Fibroblast of lung (primary cell): ENCODE measurements at places on chromosomes 7 and 10.
A peak's percentile ranks its signal among the peaks of the same experiment; 100 is the strongest.

- no peak for DNase-seq
These were observed 7.5 kb downstream of the FBH1 start for GRCh38 chr10:5897504-5897903.

GRCh38 chr7:129781928-129782817 is 170.6 kb downstream of the UBE2H start:
- no peak for DNase-seq

DNA sequence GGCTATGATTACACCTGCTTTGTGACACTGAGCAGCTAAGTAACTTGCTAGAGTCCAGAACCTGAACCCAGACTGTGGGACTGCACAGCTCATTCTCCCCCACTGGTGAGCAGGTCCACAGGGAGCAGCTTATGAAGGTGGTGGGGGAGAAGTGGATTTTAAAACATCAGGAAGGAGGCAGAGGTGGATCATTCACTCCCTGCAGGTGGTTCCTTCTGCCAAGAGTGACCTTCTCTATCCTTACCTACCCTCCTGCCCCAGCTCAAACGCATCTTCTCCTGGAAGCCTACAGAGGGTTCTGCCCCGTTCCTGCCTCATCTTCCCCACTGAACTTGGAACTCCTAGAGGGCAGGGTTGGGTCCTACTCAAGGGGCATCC is 539 bp upstream of the FAM241B start:
- no peak for DNase-seq

DNA sequence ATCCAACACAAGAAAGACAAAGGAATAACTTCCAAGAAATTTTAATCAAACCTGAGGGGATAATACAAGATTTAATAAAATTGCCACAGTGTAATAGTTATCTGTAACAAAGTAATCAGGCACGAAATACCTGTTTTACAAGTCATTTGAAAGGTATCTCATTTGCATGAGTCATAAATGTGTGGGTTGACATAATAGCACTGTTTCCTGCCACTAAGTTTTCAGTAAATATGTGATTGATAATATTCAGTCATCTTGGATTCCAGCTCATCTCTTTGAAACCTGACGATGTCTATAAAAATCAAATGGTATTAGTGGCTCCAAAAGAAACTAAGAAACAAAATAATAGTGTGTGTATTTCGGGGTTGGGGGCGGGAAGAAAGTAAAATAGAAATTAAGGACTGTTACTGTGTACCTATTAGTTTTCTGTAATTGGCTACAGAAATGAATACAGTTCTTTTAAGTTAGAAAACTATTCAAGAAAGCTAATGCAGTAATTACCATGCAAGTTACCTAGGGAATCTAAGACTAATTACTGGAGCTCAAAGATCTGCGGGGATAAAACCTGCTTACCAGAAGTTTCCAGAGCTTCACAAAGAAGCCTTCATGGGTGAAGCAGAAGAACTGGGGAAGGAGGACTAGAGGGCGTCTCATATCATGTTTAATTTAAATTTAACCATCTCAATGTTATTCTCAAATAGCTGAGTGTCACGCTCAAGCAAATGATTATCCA is 100.7 kb downstream of the ST8SIA6 start:
- peak; percentile 79 for DNase-seq

- DNase-seq = no peak
These were observed 30.3 kb downstream of the C7orf33 start for GRCh38 chr7:148620749-148621359.

GRCh38 chr7:49660976-49661375 is 112.5 kb upstream of the VWC2 start:
- DNase-seq = no peak

GRCh38 chr7:11557627-11558026 is 274.4 kb downstream of the THSD7A start:
- peak; percentile 35 for DNase-seq

- peak; percentile 61 for DNase-seq
These were observed 429.7 kb downstream of the ARL4A start for GRCh38 chr7:13117103-13117502.

GRCh38 chr7:128729494-128729893 is 9.7 kb upstream of the CALU start:
- DNase-seq = no peak

- peak; percentile 58 for DNase-seq
These were observed 276.2 kb upstream of the SEMA3C start for GRCh38 chr7:81195033-81195432.

- peak; percentile 96 for DNase-seq
These were observed 83.1 kb downstream of the SH3PXD2A start for GRCh38 chr10:103772096-103772845.

GRCh38 chr10:67452892-67453291 is 243.1 kb downstream of the CTNNA3 start:
- DNase-seq = no peak

DNA sequence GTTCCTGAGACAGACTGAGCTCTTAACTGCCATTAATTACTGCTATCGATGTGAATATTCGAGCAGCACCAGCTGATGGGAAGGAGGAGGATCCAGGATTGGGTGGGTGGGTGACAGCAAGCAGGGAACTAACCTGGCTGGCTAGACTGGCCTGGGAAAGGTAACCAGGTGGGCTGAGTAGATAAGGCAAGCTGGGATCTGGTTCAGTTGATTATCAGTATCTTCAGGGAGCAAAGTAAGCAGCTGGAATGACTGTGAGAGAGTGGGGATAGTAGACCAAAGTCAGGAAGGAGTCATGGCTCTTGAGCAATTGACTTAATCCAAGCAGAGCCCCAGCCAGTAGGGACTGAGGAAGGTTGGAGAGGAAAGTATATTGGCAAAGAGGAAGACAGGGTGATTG is 46.9 kb upstream of the KMT2E start:
- DNase-seq = no peak

GRCh38 chr7:108697254-108697653 is 127.6 kb downstream of the DNAJB9 start:
- no peak for DNase-seq

DNA sequence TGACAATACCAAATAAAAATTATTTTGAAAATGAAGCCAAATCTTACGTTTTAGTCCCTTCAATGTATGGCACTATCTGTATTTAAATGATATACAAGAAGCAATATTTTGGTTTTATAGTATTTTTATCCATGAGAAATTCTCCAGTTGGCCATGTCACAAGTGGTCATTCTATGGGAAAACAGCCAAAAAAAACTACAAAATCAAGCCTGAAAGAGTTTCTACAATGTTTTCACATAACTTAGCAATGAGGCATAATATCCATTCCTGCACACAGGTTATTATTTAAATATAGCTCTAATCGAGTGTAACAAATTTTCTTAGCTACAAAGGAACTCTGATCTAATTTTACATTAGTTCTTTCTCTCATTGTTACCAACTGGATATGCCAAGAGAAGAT is 5.4 kb downstream of the RAB11FIP2 start:
- peak; percentile 62 for DNase-seq

DNA sequence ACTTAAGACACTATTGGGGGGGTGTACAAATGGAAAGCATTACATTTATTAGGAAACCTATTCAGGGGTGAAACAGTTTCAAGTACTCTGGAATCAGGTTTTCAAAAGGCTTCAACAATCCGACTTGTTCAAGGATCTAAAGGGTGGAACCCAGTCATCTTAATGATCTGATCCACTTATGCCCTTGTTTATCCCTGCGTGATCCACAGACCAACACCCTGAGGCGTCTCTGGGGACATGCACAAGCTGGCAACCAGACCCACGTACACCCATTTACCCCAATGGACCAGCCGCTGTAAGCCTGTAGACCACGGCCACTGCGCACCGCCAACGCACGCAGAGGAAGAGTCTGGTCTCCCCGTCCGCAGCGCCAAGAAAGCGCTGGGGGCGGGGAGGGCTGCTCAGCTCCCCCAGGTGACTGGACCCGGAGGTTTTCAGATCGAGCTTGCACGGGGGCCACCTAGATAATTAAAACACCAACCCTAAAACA is 13.4 kb downstream of the HNRNPF start:
- DNase-seq = peak; percentile 26

- DNase-seq = peak; percentile 98
These were observed 157.5 kb upstream of the KLF14 start for GRCh38 chr7:130891254-130892094.
